T-helper 2 cell treated with Interferon-gamma antibody and Interleukin-4, amounts not matched to agents 5 μg/mL and 100 μg/mL, for 36 hours (primary cell): ENCODE measurements at places on chromosomes 2 and 18.

DNA sequence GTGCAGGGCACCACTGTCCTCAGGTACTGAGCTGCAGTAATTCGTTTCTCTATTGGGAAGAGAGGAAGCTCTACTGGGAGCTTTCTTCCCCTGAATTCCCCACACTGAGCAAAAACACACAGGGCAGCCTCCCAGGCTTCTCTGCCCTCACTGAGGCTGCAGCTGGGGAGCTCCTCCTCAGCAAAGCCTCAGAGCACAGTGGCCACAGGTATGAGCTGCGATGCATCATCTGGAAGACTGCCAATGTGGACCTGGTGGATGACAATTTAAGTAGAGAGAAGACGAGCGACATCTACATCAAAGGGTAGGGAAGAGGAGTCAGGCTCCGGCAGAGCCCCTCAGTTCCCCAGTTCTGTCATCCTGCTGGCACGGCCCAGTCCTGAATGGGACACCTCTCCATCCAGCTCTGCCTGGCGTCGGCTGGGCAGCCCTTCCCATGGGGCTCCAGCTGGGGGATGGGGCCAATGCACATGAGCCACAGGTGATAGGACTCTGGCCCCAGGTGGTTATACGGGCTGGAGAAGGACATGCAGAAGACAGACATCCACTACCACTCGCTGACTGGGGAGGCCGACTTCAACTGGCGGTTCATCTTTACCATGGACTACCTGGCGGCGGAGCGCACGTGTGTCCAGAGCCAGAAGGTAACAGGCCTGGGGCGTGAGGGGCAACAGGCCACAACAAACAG, 37.6 kb downstream of the LMAN2L start:
- DNase-seq, result no peak

- DNase-seq, result no peak
Observed at GRCh38 chr2:45085487-45085886, 76.2 kb upstream of the SIX2 start.

DNA sequence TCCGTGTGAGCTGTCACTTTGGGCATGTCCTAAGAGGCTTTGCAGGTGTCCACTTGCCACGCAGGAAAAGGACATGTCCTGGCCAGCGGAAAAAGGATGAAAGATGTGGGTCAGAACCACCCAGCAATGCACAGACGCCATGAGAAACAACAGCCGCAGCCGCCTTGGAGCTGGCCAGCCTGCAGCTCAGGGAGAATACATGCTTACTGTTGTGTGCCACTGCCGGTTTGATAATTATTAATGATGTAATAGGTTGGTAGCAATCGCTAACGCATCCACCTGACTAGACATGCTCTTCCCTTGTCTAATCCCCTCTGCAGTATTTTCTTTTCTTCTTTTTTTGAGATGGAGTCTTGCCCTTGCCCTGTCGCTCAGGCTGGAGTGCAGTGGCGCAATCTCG, 221.7 kb downstream of the HAUS1 start:
- DNase-seq, result no peak

DNA sequence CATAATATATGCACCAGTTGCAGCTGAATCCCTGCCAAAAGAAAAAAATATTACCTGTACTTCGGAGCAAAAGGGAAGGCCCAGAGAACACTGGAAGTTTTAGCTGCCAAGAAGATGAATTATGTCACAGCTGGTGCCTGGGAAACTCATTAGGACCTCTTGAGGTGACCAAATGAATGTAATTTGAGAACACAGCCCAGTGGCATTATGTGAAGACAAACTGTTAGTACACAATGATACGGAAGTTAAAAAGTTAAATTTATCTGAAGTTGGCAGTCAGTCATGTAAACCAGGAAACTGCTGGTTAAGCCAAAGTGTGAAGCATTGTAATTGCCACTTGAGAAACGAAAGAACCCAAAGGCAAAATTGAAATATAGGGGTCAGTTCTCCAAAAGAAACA, 80.7 kb downstream of the EML4 start:
- DNase-seq, result no peak

DNA sequence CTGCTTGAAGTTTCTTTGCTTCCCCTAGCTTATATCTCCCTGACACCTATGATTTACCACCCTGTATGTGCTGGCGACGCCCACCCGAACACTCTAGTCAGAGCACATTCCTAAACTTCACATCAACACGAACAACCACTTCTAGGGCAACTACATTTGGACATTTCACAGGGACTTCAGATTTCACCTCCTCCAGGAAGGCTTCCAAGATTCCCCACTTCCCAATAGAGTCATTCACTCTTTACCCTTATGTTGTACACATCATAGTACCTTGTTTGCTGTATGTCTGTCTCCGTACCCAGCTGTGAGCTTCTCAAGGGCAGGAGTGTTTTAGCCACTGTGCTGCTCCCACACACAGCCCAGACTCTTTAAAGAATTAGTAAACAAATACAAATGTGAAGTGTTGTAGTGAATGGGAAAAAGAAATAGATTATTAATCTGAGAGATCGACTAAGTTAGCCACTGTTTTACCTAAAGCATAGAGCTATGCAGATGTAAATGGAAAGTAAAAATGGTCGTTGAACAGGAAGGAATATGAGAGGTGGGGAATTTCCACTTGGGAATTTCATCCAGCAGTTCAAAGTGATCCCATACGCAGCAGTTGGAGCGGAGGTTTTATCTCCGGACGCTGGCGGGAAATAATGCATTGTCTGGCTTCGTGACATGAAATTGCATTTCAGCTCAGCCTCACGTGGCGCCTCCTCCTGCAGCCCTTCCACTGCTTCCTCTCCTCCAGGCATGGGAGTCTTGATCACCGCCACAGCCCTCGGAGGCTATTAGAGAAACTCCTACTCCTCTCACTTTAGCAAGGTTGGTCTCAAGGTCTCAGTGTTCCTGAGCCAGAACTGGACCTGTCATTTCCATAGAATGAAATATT, 233.4 kb upstream of the COPS8 start:
- DNase-seq, result no peak

DNA sequence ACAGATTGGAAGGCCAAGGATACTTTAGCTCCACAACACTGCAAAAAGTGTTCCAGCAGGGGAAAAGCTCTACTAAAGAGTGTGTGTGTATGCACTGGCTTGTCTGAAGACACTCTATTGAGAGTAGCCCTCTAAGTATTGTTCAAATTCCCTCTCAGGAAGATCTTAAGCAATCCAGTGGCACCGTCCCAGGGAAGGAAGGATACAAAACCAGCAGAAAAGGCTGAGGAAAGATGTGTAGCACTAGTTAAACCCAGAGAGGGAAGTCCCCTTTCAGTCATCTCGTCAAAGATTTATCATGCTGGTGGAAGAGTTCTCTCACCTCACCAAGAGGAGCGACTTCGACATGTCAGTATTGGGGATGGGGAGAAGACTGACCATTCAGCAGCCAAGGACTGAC, 50.5 kb downstream of the DHRS9 start:
- no peak for DNase-seq

GRCh38 chr2:222978850-222979249, 73.1 kb upstream of the KCNE4 start:
- DNase-seq, result no peak

DNA sequence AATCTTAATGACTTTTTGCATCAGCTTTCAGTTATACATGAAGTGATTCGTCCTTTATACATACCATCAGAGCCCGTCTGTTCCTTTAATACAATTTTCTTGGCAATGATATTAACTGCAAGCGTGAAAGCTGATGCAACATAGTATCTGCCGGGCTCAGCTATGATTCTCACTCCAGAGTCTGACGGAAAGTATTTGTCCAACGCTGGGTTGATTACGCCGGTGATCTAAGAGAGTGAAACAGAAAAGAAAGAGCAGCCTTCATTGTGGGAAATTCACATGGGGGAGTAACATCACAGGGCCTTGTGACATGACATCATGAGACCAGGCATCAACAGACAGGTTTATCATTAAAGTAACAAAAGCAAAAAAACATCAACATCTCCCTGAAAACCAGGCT, 6.2 kb downstream of the ODC1 start:
- no peak for DNase-seq

GRCh38 chr2:206521612-206522011, 78.3 kb downstream of the ADAM23 start:
- no peak for DNase-seq

DNA sequence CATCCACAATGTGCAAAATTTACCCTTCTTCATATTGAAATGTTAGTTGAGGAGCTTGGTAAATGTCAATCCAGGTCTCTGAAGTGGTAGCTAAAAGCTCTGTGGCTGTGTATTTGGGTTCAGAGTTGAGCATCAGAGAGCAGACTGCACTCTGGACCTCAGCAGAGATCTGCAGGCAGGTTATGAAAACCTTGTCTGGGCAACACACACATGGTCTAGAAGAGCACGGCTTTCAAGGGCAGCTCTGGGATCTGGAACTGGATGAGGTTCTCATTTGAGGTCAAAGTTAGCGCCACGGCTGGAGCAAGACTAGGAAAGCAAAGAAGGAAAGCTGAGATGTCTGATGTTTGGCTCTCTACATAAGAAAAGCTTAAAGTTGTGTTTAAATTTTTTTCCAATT, 243.0 kb downstream of the SH3BP4 start:
- DNase-seq, result no peak

DNA sequence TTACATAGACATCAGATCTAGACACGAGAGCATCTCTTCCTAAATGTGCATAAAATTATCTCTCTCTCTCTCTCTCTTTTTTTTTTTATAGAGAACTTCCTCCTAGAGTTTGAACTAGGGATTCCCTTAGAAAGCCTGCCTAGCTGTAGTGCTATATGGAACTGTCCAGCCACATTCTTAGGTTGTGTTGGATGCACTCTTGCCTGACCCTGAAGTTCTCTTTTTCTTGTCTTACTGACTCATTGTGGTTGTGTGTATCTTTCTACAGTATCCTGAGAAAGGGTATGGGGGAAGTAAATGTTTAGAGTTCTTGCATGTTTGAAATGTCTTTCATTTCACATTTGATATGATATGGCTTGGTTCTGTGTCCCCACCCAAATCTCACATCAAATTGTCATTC, 368.2 kb downstream of the CDH2 start:
- no peak for DNase-seq

DNA sequence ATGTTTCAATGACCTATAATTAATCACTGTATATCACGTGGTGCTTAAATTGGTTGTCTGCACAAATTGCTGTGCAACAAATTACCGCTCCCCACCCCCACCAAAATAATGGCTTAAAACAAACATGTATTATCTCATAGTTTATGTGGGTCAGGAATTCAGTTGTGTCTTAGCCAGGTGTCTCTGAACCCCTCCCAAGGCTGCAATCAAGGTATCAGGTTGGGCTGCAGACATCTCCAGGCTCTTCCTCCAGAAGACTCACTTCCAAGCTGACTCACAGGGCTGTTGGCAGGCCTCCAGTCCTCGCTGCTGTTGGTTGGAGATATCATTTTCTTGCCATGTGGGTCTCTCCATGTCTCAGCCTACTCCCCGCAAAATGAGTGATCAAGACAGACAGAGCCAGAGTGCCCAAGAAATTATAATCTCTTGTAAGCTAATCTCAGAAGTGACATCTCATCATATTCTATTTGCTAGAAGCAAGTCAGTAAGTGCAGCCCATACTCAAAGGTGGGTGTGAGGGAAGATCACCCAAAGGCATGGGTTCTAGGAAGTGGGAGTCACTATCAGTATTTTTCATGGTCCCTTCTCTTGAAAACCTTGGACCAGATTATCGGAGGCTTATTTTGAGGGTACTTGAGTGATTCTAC, 38.4 kb downstream of the SPC25 start:
- DNase-seq, result no peak

DNA sequence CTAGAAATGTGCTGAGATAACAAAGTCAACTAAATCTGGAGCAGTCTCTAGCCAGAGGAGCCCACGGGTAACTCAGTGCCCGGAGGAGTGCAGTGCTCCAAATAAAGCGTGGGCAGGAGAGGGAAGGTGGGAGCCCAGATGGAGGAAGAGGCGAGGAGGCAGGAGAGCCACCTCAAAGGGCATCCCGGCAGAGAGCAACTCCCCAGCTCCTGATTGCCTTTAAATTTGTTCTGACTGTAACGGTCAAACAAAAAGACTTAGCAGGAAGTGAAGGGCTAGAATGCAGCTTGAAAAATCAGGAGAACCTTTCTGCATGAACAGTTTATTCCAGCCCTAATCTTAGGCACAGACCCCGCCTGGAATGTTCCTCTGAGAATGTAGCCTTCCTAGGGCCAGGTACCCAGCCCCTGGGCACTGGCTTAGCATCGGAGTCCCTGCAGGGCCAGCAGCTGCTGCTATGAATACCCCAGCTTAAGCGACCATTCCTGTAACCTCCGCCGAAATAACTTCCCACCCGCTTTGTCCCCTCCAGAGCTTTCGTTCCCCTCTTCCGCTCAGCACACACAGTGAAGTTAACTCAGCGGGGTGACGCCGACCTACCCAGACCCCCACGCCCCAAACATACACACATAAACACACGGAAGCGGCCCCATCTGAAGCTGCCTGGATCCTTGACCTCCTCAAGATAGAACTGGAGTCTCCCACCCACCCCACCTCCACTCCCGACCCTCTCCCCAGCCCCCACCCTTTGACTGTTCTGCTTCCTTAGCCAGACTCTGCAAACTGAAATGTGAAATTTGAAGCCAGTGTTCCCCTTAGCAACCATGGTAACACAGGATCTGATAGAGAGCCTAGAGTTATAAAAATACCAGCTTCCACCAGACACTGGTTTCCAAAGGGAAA, 123.2 kb downstream of the SMAD7 start:
- DNase-seq, result no peak

GRCh38 chr2:240626531-240627300, 1.4 kb downstream of the GPR35 start:
- no peak for DNase-seq

DNA sequence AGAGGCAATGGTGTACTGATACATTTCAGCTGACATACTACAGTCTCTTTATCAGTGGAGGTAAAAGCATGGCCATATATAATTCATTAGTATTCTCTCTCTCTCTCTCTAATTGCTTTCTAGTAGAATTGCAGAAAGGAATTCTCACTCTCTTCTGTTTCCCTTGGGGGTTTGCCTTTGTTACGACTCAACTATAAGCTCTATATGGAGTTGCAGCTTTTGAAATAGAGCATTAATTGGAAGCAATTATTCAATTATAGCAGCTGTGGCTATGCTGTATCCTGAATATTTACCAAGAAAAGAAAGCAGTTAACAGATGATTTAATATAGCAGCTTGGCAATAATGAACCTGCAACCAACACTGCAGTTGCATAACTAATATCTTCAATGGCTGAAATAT, 132.7 kb upstream of the STON1 start:
- DNase-seq, result no peak

GRCh38 chr2:110153416-110153815, 37.8 kb upstream of the MALL start:
- no peak for DNase-seq

- DNase-seq, result no peak
Observed at GRCh38 chr2:190855245-190855644, 25.4 kb upstream of the GLS start.

- DNase-seq, result no peak
Observed at GRCh38 chr18:6413579-6414117, 1.1 kb downstream of the L3MBTL4 start.
